B cell (primary cell): ENCODE measurements at places on chromosomes 4 and X. TPM values are rescaled to one million over a fixed set of nuclear protein-coding genes. Genes with fewer than 3 reads are reported as not detected.

- no peak for DNase-seq
Measured at GRCh38 chr4:129806986-129807385, 711.0 kb downstream of the C4orf33 start.

Gene KLB
- polyA plus RNA-seq = 0.01 and 0.09 TPM in 2 replicates

DNA sequence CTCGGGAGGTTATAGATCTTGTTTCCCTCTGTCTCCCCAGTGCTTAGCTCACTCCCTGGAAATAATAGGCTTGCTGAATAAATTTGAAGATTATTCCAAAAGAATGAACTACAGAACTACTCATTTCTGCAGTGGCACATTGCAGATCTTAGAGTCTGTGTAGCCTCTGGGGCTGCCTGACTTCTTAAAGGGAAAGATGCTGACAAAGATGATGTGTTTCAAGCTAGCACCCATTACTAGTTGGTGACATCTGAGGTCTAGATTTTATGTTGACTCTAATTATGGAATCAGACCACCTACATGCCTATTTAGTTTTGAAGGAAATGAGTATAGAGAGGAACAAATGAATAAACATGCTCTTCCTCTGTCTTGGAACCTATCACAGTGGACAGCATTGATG is 123.7 kb upstream of the KCNIP4 start:
- DNase-seq = no peak

DNA sequence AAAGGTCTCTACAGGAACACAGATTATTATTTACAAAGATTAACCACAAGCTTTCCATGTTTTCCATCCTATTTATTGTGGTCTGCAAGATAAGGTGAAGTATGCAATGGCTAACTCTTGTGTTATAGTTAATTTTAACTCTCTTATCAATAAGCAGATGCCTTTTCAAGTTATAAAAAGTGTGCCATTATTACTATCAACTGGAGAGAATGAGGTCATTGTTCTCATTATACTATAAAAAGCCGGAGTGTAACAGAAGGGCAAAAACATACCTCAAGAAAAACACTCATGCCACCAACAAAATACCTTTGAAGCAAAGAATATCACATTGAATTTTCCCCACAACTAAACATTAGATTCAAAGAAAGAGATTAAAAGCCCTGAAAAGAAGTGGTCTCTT is 52.0 kb upstream of the SORBS2 start:
- no peak for DNase-seq

- DNase-seq = no peak
Measured at GRCh38 chr4:115090483-115091075, 22.8 kb downstream of the NDST4 start.

DNA sequence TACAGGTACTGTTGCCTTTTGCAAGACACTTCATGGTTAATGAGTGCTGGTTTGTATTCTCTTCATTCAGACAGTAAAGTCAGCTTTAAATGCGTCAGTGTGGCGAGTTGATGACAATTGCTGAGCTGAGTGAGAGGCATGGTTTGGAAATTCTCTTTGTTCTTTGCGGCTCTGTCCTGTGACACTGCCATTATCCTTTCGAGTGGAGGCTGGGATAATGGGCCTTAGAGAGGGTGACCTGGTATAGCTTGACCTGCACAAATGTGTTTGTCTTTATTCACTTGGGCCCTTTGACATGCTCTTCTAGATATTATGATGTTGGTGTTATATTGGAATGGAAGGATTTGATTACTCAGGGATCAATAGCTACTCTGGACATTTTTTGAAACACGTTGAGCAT is 208.5 kb upstream of the FAT1 start:
- no peak for DNase-seq

DNA sequence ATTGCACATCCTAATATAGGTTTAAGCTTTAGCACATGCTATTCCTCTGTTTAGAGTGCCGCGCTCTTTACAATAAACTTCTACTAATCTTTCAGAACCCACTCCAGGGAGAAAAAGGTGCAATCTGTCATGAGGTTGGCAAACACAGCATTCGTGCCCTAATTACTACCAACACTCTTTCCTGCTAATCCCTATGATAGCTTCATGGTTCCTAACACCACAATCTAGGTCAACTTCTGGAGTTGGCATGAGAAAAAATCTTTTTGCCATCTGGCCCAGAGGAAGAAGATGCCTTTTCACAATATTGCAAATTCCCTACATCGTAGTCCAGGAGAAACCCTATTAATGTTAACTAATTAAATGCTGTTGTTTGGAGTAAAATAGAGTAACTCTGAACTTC is 39.6 kb downstream of the TMA16 start:
- DNase-seq = no peak

DNA sequence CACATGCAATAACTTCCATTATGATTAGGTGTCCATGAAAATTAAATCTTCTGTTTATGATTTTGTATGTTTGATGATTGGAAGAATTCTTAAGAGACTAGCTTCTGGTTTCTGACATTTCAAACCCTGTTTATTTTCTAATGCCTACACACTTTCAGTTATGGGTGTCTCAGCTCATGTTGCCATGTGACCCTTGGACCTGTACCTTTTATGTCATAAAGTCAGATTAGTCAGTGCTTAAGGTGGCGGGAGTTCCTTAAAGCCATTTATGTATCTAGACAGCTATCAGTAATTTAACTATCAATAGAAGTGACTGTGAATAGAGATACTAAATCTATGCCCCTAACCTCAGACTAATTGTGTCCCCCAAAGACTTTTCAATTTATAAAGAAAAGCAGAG is 155.6 kb downstream of the GBA3 start:
- DNase-seq = no peak

- DNase-seq = no peak
Measured at GRCh38 chr4:93825551-93826216, 2.9 kb upstream of the ATOH1 start.

Gene TRPC3
- not detected in 2 replicates for polyA plus RNA-seq

- no peak for DNase-seq
Measured at GRCh38 chr4:95093460-95093859, 335.7 kb downstream of the BMPR1B start.

Gene WDR13
- polyA plus RNA-seq = 257 and 273 TPM in 2 replicates

Gene L1CAM
- 8.9 and 9.4 TPM in 2 replicates for polyA plus RNA-seq

Gene MSN
- 167 and 181 TPM in 2 replicates for polyA plus RNA-seq

GRCh38 chr4:162343967-162344366 is 180.2 kb upstream of the FSTL5 start:
- no peak for DNase-seq

GRCh38 chr4:174402470-174403176 is 118.9 kb downstream of the CEP44 start:
- no peak for DNase-seq

- no peak for DNase-seq
Measured at GRCh38 chr4:113009461-113009860, 40.0 kb upstream of the ANK2 start.

Gene SORCS2
- polyA plus RNA-seq = not detected in 2 replicates

Gene ITM2A
- 16.3 and 19.4 TPM in 2 replicates for polyA plus RNA-seq

Gene ARMCX5
- polyA plus RNA-seq = 8.4 and 12.4 TPM in 2 replicates

- no peak for DNase-seq
Measured at GRCh38 chrX:39497702-39498265, 600.0 kb downstream of the BCOR start.

Gene DUX4
- not detected in 2 replicates for polyA plus RNA-seq

Gene BANK1
- polyA plus RNA-seq = 353 and 373 TPM in 2 replicates

GRCh38 chr4:158609116-158609515 is 62.6 kb downstream of the C4orf46 start:
- DNase-seq = no peak

GRCh38 chr4:84583876-84584380 is 1.0 kb downstream of the CDS1 start:
- DNase-seq = peak; percentile 46

Gene POLN
- 0.73 and 1.7 TPM in 2 replicates for polyA plus RNA-seq

Gene ITGB1BP2
- 1.9 and 2.2 TPM in 2 replicates for polyA plus RNA-seq

DNA sequence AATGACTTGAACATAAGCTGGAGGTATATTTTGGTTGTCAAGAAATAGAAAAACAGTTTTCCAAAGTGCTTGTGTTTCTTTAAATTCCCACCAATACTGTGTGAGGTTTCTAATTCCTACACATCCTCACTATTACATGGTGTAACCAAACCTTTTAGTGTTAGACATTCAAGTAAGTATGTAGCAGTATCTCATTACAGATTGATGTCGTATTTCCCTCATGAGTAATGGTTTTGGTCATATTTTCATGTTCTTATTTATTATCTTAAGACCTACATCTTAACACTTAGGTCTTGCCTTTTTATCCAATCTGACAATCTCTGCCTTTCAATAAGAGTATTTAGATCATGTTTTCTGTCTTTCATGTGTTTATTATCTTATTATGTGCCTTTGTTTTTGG is 253.7 kb upstream of the ANXA10 start:
- no peak for DNase-seq

Gene FAM47A
- not detected in 2 replicates for polyA plus RNA-seq

DNA sequence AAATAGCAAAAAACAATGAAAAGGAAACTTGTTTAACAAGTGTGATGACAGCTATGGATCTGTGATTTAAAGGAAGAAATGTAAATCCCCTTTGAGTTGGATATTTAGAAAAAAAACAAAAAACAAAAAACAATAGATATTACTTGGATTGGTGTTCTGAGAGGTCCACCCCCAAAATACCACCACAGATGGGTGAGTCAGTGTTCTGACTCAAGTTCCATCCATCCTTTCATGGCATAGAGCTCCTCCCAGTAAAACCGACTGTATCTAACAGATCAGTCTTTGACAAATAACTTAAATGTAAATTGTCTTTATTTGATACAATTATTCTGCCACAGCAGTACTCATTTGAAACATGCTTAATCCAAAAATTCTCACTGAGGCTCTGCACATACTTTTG is 27.4 kb downstream of the TMPRSS11B start:
- DNase-seq = no peak

Gene NPFFR2
- polyA plus RNA-seq = not detected in 2 replicates

GRCh38 chrX:118726396-118726795 is 1.0 kb upstream of the IL13RA1 start:
- no peak for DNase-seq

Gene ARHGEF6
- polyA plus RNA-seq = 29.6 and 31.4 TPM in 2 replicates

- DNase-seq = no peak
Measured at GRCh38 chrX:41335958-41336331, 2.0 kb downstream of the DDX3X start.

GRCh38 chr4:30714408-30715031 is 5.6 kb upstream of the PCDH7 start:
- DNase-seq = no peak

- DNase-seq = peak; percentile 81
Measured at GRCh38 chr4:143558823-143559756, 45.6 kb downstream of the SMARCA5 start.

Gene CLDN22
- not detected in 2 replicates for polyA plus RNA-seq

GRCh38 chrX:131881194-131881593 is 141.9 kb upstream of the STK26 start:
- no peak for DNase-seq

DNA sequence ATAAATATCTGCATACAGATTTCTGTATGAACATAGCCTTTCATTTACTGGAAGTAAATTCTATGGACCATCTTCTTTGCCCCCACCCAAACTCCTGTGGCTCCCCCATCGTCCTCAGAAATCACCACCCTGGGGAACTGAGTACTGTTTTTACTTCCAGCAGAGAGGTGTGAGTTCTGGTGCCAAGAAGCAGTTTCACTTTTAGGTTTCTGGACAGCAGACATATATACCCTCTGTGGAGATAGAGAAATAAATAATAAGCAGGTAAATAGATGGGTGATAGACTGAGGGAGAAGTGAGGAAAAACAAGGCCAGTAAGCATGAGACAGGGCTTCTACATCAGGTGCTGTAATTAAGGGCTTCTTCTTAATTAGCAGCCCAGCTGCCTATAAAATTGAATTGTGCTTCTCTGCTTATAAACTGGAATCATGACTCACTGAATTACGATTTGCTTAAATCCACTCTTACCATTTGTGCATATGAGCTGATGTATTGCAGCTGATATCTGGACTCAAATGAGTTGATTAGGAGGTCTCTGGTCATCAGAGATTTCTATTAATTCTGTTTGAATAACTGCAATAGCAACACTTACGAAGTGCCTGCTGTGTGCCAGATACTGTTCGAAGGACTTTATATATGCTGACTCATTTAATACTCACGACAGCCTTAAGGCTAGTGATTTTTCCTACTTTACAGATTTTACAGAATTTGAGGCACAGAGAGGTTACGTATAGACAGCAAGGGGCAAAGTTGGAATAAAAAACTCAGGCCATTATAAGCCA is 60.8 kb upstream of the DHX15 start:
- no peak for DNase-seq

Gene SLC34A2
- polyA plus RNA-seq = not detected in 2 replicates
